ENCODE measurements at places on chromosomes 7 and 10.
A peak's percentile ranks its signal among the peaks of the same experiment; 100 is the strongest.

- DNase-seq = no peak
Measured at GRCh38 chr7:77685233-77685632, 11.0 kb upstream of the RSBN1L start.

- no peak for DNase-seq
Measured at GRCh38 chr10:125641398-125641797, 41.6 kb downstream of the TEX36 start.

DNA sequence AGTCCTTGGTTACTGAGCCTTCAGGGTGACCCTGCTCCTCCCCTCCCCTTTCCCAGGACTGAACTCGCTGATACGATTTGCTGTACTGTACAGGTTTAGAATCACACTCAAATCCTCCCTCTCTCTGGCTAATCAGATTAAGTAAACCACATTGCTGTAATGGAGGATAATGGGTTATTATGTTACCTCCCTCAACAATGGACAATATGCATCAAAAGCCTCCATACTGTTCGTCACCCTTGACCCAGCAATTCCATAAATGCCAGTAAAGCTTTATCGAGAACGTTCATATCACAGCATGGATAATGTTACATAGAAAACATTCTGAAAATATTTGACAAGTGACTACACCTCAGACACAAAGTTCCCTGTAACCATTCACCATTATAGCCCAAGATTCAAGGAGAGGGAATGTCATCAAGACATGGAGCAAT is 61.7 kb downstream of the FAM107B start:
- DNase-seq = no peak

GRCh38 chr7:94391726-94392392 is 2.8 kb upstream of the COL1A2 start:
- DNase-seq = peak; percentile 79

- DNase-seq = peak; percentile 18
Measured at GRCh38 chr7:30074422-30075030, 46.3 kb downstream of the PLEKHA8 start.

GRCh38 chr10:99788598-99789256 is 6.3 kb downstream of the ABCC2 start:
- DNase-seq = peak; percentile 99

DNA sequence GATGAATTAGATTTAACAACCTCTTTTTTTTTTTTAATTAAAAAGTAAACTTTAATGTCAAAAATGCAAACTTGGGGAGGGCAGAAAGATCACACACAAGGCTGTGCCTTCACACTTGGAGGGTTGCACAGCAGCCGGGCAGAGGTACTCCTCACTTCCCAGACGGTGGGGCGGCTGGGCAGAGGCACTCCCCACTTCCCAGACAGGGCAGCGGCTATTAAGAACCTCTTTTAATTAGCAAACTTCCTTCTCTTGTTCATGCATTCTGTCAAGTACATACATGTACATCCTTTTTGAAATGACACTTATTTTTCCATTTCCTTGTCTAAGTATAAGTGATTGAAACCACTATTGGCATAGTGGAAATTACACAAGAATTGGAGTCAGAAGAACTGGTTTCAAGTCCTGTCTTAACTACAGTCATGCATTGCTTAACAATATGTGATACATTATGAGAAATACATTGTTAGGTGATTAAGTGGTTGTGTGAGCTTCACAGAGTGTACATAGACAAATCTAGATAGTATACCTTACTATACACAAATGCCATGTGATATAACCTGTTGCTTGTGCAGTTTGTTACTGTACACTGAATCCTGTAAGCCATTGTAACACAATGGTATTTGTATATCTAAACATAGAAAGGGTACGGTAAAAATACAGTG is 26.5 kb downstream of the BTRC start:
- DNase-seq = no peak

- DNase-seq = peak; percentile 66
Measured at GRCh38 chr10:35058134-35058533, 32.0 kb downstream of the CUL2 start.

DNA sequence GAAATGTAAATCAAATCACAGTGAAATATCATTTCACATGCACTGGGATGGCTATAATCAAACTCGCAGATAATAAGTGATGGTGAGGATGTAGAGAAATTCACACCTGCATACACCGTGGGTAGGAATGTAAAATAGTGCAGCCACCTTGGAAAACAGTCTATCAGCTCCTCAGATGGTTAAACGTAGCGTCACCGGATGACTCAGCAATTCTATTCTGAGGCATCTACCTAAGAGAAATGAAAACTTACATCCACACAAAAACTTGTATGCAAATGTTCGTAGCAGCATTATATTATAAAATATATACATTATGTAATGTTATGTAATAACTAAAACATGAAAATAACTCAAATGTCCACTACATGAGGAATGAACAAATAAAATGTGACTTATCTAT is 38.9 kb downstream of the SH3PXD2A start:
- DNase-seq = no peak

DNA sequence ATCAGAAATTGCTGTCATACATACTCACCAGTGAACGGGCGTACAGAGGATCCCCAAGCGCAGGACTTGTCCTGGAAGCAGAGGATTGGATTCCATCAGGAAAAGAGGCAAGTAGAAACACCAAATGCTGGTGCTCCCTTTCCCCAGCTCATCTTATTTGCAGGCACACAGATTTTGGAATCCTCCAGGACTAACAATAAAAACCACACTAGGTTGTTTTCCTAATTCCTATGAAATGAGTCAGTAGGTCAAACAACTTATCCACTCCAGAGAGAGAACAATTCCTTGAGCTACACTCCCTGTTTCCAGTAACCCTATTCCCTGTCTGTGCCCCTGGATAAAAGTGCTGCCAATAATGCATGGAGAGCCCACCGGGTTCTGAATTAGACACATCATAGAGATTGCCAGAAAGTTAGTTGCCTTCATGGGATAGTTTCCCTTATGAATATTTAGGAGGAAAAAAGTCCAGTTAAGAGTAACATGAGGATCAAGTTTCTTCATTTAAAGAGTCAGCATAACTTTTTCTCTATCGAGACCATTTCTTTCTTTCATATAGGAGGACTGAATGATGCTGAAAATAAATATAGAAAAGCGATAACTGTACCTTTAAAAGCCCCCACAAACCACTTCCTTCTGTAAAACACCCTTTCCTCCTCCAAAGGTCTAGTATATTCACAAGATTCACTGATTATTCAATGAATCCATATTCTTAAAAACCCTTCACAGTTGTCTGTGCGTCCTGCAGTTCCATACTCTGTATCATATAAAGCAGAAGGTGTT is 178.3 kb upstream of the KLF14 start:
- no peak for DNase-seq

GRCh38 chr7:1895664-1896515 is 225.8 kb downstream of the ELFN1 start:
- DNase-seq = no peak

DNA sequence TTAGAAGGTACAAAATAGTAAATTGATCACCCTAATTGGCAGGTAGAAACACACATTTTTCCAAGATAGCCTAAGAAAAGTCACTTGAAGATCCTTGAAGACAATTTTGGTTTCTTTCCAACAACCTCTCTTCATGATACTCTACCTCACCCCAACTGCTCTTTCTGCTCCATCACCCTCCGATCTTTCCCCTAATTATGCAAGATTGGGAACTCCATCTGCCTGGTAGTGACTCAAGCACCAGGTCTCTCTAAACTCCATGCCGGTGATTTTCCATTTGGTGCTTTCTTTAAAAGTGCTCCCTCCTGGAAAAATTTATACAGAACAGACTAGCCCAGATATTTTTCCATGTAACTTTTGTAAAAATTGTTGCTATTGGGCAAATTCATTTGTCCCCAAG is 1.1 kb upstream of the AKR1B1 start:
- DNase-seq = no peak

- no peak for DNase-seq
Measured at GRCh38 chr10:49611816-49612512, 1.9 kb downstream of the SLC18A3 start.

DNA sequence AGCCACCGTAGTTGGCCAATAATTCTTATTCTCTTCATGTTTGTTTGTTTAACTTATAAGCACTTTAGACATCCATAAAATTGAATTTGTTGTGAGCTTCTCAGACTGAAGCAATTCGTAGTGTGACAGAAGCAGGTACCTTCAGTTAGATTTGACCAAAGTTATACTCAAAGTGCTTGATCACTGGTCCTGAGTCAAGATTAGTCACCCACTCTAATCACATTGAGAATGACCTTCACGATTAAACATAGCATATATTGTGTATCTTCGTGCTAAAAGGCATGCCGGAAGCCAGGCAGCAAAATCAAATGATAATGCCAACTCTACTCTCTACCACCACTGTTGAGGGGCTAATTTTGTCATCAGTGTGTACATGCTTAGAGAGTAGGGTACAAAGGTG is 763.7 kb upstream of the MBL2 start:
- DNase-seq = no peak

- no peak for DNase-seq
Measured at GRCh38 chr7:49564379-49564714, 209.1 kb upstream of the VWC2 start.

GRCh38 chr7:87450706-87451105 is 24.8 kb downstream of the ABCB4 start:
- no peak for DNase-seq

GRCh38 chr7:142590830-142591457 is 158.3 kb upstream of the PRSS1 start:
- DNase-seq = no peak

DNA sequence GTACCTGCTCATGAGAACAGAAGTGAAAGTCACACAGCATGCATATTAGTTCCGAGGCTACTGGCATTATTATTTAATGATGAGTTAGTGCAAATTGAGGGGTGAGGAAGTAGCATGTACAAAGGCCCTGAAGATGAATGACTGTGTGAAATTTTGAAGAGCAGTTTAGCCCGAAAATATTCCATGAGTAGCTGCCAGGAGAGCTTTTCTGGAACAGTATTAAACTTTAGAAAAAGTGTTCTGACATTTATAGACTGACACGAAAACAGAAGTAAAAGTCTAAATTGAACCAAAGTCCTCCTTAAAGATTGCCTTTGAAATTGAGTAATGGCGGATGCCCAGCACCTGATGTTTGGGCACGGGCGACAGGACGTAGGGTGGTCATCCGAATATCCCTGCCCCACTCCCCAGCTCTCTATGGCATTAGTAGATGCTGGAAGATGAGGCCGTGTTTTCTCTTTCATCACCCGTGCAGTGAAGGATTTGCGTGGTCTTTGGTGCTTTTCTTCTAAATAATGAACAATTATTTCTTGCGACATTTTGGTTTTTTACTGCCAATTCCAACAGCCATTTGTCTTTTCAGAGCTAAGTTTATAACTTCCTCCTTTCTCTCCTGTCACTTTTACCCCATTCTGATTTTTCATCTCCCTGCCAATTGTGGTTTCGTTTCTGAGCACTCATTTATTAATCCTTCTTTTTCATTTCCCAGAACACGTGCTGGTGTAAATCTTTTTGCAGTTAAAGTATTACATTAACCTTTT is 192.6 kb downstream of the MGMT start:
- peak; percentile 6 for DNase-seq

DNA sequence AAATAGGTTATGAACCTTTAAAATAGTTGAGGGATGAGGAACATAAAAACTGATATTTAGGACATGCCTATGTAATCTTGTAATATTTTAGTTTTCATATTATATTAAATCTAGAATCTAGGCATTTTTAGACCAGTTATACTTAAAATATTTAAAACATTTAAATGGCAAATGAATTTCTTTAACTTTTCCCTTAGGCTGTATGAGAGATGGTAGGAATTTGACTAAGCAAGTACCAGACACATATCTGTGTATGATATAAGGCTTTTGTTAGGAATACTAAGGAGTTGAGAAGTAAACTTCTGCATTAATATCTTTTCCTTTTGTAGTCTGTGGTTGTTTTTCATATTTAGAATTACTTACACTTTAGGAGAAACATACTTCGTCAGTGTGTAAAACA is 25.1 kb downstream of the SEPTIN7 start:
- DNase-seq = no peak

DNA sequence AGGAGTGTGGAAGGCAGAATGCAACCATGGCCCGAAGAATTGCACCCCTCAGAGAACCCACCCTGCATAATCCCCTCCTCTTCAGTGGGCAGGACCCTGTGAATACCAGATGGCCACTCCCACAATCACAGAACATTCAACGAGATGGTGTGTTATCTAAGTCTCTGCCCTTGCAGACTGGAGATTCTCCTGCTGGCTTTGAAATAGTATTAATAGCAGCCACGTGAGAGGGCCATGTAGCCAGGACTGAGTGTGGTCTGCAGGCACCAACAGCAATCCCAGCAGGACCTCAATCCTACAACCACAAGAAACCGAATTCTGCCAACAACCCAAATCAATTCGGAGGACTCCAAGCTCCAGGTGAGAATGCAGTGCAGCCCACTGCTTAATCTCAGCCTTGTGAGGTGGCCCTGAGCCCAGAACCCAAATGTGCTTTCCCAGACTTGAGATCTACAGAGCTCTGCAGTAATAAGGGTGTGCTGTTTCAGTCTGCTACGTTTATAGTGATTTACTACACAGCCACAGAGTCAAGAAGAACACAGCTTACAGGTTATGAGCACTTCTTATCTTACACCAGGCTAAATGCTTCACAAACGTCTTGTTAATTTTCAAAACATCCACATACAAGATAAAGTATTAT is 72.1 kb downstream of the VOPP1 start:
- no peak for DNase-seq

DNA sequence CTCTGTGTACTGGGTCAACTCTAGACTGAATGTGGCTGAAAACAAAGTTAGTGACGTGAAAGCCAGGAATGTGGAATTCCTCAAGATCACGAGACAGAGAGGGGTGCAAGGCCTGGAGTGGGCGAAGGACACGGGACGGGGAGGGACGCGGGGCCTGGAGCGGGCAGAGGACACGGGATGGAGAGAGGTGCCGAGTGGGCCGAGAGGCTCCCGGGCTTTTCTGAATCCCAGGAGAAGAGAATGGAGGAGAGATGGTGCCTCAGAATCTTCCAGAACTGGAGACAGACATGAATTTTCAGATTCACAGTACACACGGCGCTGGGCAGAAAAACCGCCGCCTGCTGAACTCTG is 50.6 kb upstream of the PRKAR1B start:
- no peak for DNase-seq

- DNase-seq = peak; percentile 10
Measured at GRCh38 chr10:131786756-131787605, 113.8 kb upstream of the PPP2R2D start.

- peak; percentile 81 for DNase-seq
Measured at GRCh38 chr7:2641406-2642393, 9.9 kb downstream of the TTYH3 start.

DNA sequence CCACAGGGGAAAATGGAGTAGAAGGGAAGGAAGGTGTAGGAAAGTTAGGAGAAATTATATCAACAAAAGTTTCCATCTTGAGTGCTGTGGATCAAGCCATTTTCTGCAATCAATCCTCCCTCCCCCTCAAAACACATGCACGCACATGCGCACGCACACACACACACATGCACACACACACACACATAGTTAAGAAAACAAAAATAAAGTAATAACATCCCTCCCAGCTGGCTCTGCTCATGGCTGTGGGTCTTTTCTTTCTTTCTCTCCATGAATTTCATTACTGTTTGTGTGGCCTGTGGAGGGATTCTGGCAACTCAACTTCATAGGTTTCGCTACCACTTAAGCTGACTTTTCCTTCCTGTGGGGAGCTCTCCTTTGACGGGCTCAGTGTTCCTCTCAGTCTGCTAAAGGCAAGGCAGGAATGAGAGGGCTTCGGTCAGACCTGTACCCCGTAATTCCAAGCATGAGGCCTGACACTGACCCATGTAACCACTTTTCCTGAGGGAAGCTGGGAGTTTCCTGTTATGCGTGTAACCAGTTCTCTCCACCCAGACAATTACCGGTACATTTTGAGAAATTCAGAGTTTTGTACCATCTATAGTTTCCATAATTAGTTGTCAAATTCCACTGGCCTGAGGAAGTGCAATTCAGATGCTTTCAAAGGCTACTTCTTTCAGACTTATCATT is 79.8 kb downstream of the ZNF92 start:
- DNase-seq = no peak
